ACHN (cell line): ENCODE measurements at places on chromosomes 7 and 10.

- DNase-seq = no peak
Observed at GRCh38 chr7:8480527-8480926, 47.1 kb downstream of the NXPH1 start.

DNA sequence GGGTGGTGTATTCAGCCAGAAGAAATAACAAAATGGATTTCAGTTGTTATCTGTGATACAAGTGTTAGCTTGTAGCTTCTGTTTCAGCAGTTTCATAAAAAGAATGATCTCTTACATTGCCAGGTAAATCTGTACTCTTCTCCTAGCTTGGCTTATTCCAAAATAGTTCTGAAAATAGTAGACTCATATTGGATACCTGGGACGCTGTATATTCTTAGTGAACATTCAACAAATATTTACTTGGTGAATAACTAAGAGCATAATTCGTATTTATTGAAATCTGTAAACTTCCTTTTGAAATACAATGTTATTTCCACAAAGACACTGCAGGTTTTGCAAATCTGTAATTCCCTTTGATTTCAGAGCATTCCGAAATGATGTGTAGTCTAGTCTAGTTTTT, 249.2 kb downstream of the ADK start:
- DNase-seq = no peak

DNA sequence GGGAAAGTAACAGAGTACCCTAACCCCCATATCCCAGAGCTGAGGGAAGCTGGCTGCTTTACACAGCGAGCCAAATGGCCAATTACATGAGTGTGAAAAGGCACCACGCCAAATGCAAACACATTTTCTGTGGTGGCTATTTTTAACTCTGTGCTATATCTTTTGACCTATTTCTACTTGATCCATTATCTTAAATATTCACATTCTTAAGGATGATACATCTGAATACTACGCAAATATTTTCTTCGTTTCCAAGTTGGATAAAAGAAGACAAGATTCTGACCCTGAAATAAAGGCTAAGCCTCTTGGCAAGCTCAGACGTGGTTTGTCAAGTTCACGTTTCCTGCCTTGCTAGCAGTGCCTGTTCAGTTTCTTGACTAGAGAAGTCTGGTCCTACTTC, 146.7 kb upstream of the TMEM196 start:
- DNase-seq = no peak

- no peak for DNase-seq
Observed at GRCh38 chr10:60454336-60454735, 64.7 kb upstream of the ANK3 start.

DNA sequence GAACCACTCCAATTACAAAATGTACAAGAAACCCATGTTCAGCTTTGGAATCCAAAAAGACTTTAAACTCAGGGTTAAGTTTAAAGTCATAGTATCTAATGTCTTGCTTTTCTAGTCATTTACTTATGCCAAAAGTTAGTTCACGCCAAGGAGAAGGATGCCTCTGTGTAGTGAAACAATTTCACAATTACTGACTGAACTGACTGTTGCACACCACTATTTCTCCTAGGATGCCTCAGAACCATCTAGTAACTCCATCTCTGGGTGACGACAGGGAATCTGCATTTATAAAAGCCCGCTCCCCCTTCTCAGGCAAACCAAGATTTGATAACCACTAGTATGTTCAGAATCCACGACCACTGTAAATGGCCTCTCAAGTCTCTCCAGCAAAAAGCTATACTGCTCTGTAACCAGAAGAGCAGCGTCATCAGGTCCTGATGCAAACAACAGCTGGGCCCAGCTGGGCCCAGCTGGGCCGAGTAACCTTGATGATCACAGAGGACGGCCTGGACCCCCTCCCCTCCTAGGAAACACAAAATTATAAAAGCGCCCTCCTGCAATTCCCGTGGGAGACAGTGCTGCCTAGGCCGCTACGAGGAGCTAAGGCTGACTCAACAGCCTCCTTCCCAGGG, 680 bp upstream of the ADO start:
- DNase-seq = no peak

GRCh38 chr7:42457663-42458062, 220.7 kb upstream of the GLI3 start:
- peak; percentile 19 for DNase-seq

GRCh38 chr7:90834771-90835170, 238.7 kb downstream of the CDK14 start:
- DNase-seq = no peak

DNA sequence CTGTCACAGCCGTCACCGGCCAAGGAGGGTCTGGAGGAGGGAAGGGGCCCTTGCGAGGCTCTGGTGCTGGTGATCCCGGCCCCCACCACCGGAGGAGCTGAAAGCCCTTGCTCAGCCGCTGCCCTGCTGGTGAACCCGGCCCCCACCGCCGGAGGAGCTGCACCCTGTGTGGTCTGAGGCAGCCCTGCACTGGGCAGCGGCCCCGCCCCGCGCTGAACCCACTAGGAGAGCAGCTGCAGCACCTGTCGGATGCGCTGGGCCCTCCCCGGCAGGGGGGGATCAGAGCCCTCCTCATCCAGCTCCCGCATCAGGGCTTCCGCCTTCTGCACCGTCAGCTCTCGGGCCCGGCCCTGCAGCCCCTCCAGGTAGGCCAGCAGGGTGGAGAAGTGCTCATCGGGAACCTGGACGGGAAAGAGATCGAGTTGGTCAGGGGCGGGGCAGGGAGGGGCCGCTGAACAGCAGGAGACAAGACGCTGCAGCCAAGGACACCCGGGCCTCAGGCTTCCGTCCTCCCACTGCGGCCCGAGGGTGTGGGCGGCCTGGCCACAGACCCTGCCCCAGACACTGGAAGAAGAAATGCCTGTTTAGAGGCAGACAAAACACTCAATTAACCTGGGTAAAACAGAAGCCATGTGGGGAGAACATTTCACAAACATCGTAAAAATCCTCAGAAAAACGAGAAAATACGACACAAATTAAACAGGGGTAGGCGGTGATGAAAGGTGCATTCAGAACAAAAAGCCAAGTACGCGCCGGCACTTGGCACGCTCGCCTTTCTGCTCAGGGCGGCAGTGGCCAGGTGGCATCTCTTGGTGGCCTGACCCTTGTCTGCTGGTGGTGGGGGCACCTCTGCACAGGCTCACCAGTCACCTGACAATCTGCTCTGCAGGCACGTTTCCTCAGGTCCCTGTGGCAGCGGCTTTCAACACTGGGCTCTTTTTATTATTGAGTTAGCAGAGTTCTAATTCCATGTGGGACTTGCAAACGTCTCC, 14.7 kb downstream of the CYP2W1 start:
- DNase-seq = no peak

DNA sequence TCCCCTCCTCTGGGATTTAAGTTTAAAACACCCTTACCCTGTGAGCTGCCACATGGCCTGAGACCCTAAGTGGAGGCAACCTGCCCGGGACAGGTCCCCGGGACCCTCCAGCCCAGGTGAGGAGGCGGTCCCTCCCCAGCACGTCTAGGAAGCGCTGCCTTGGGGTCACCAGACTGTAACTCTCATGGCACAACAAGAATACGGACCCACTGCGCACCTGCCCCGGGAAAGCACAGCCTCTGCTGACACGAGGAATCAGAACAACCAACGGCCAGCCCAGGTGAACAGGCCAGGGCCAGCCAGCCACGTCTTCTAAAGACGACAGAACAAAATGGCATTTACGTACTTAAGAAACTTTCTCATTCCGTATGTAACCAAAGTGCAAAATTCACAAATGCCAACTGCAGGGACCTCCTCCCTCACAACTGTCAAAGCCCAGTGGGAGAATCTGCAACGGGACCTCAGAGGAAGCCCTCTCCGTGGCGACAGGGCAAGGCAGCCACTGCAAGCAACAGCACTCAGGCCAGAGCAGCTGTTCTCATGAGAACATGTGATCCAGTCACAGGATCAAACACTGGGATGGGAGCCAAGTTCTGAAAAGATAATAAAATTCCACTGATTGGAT, 208.4 kb downstream of the DIP2C start:
- no peak for DNase-seq

DNA sequence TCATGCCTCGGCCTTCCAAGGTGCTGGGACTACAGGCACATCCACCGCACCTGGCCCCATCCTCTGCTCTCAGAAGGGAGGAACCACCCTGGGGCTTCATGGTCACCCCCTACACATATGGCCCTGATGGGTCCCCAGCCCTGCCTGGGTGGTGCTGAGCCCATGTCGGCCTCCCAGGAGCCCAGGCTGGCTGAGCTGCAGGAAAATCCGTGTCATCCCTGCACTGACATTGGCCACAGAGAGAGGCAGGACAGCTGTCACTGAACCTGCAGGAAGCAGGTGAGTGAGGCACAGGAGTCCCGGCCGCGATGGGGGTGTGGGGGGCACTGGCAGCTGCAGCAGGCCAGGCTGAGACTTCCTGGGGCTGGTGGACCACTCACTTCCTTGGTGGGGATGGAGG, 8.0 kb downstream of the GRIFIN start:
- DNase-seq = no peak

- DNase-seq = no peak
Observed at GRCh38 chr10:10644008-10644646, 373.5 kb upstream of the CELF2 start.

DNA sequence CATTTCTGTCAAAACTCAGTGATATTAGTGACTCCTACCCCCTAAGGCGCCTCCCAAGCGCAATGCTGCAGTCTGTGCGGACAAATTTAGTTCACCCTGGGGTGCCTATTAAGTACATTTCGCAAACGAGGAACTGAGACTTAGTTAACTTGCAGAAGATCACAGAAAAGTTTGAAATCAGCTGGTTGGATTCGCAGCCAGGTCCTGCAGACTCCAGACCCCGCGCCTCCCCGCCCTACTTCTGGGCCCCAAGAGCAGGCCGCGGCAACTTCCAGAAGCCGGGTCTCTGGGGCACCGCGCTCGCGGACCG, 588 bp downstream of the CYREN start:
- no peak for DNase-seq

DNA sequence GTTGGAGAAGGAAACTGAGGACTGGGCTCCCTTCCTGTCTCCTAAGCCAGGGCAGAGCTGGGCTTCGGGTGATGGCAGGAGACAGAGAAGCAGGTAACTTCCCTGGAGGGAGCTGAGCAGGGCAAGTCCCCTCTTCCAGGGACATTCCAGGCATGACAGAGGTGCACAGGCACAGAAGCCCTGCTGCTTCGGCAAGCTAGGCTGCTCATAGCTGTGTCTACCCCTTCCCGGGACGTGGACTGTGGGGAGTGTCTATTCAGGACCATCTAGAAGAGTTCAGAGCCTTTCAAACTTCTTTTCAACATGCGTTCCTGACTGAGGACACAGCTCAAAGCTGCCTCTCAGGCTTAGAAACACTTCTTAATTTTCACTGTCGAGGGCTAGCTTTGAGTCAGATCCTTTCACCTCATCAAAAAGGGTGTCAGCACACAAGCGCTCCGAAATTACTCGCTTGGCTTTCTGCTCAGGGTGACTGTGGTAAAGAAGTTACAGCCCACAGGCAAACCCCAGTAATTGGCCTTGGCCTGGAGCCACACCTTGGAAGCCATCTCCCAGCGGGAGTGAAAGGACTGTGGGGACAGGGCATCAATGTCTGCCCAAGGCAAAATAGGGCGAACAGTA, 63.7 kb upstream of the STEAP1B start:
- peak; percentile 46 for DNase-seq

GRCh38 chr7:157444011-157444842, 107.4 kb downstream of the DNAJB6 start:
- no peak for DNase-seq

DNA sequence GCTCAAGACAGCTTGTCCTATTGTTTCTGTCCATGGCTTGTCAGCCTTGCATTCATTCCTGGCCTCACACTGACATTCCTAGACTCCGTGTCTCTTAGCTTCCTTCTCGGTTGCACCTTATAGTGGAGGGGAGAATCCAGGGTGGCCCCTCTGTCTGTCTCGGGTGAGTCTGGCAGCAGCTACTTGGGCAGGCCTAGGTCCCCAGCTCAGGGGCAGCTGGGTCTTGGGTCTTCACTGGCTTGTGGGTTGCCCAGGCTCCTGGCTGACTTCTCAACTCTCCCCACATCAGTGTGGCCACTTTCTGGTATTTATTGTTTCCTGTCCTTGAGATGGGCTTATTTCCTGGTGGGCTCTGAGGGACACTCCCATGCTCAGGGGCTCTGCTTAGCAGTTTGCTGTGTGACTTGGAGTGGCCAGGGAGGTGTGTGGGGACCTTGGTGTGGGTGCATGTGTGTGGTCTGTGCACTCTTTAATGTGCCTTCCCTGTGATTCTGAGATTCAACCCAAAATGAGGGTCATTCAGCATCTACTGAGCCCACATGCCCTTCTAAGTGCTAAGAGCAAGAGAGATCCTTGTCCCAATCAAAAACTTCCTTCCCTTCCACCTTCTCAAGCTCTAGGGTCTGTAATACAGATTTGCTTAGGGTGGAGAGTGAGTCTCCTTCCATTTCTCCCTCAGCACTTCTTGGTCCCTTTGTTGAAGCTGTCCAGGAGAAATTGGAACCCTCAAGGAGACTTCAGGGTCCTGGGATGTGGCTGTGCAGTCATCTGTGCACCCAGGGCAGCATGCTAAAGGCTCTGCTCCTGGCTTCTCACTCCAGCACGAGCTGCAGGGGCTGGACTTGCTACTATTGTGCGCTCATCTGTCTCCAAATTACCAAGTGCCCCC, 20.1 kb downstream of the UPP1 start:
- DNase-seq = no peak

GRCh38 chr10:22027364-22028238, 24.1 kb upstream of the DNAJC1 start:
- no peak for DNase-seq

DNA sequence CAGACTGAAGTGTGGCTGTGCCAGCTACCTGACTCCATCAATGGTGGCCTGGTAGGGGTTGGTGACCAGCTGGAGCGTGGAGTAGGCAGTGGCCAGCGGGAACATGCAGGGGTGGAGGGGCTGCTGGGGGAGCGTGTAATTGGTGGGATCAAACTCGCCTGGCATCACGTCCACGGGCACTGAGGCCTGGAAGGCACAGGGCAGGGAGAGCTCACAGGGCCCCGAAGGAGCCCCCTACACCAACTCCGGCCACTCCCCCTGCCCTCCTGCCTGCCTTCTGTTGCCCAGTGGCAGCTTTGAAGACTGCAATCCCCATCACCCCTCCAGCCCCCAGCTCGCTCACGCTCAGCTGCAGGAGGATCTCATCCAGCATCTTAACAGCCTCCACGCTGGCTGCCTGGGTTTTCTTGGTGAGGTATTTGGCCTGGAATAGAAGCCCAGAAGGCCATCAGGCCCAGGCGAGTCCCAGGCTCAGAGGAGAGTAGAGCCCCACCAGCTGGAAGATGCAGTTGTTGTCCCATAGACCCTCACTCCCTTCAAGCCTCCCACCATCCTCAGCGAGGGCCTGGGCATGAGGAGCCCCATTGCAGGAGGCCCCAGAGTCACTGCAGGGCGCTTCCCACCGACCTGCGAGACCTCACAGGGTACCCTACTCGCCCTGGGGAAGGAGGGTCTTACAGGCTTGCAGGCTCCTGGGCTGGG, 7.1 kb downstream of the POLD2 start:
- DNase-seq = no peak
